ENCODE measurements at places on chromosomes 4 and X. TPM values are rescaled to one million over a fixed set of nuclear protein-coding genes. Genes with fewer than 3 reads are reported as not detected.

Gene YIPF7
- not detected for total RNA-seq

Gene NSUN7
- total RNA-seq, result 0.21 TPM

Gene PAGE2
- not detected for total RNA-seq

Gene APLN
- total RNA-seq, result 224 TPM

Gene TCEAL2
- not detected for total RNA-seq

Gene TRAM1L1
- 0.26 TPM for total RNA-seq

Gene PLAC1
- total RNA-seq, result 0.20 TPM

Gene NXF2
- total RNA-seq, result not detected

Gene PDZD4
- total RNA-seq, result 0.20 TPM

Gene PPM1K
- total RNA-seq, result 9.0 TPM

Gene SLC6A14
- not detected for total RNA-seq

Gene REPS2
- total RNA-seq, result 3.8 TPM

Gene NKX6-1
- not detected for total RNA-seq

Gene GSX2
- not detected for total RNA-seq

Gene EDNRA
- 0.07 TPM for total RNA-seq

Gene POU4F2
- total RNA-seq, result not detected

Gene MAGEB1
- not detected for total RNA-seq

Gene MAGEB17
- not detected for total RNA-seq

Gene USP27X
- 3.6 TPM for total RNA-seq

Gene GRIA2
- not detected for total RNA-seq

Gene PAGE1
- not detected for total RNA-seq

Gene SNX25
- 23.5 TPM for total RNA-seq

Gene ZBTB33
- 15.9 TPM for total RNA-seq
